ENCODE measurements at places on chromosomes 13 and 19.
A peak's percentile ranks its signal among the peaks of the same experiment; 100 is the strongest.

GRCh38 chr19:8499048-8499833 lies 3.2 kb downstream of the PRAM1 start:
- DNase-seq: no peak

DNA sequence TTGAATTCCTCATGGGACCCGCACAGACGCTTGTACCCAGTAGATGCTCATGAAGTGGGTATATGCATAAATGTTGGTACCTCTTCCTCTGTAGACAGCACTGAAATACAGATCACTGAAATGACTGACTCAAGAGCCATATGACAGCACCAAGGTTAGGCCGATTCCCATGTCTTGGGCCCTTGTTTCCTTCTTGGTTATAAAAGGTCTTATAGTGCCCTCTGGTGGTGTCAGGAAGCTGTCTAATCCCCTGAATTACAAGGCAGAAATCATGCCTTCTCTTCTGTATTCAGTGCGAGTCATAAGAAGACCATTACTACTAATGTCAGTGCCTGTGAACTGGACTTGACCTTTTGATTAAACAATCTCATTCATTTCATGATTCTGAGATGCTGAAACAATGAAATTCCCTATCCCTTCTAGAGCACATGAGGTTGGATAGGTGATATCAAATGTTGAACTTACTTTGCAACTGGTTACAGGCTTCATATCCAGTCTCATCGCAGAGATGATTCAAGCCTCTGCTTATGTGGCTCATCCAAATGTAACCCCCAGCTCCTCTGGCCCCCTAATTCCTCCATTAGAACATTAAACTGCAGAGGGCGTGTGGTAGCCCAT lies 59.7 kb downstream of the SPATA13 start:
- peak; percentile 90 for DNase-seq

GRCh38 chr19:56136362-56136761 lies 4.7 kb upstream of the ZNF444 start:
- no peak for DNase-seq

DNA sequence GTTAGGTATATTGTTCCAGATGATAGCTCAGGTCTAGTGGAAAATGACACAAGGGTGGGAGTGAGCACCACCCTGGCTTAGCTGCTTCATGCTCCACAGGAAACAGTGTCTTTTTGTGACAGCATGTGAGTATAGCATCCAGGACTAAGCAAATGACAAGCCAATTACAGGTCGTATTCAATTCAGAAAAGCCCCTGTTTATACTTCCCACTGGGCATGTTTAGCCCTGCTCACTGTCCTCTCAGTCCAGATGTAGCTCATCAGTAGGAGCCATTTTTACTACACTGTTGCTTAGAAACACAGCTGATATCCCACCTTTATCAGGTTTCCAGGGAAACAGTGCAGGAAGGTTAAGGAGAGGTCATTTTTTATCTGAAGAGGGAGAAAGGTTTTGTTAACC lies 8.0 kb downstream of the ABHD13 start:
- DNase-seq: no peak

DNA sequence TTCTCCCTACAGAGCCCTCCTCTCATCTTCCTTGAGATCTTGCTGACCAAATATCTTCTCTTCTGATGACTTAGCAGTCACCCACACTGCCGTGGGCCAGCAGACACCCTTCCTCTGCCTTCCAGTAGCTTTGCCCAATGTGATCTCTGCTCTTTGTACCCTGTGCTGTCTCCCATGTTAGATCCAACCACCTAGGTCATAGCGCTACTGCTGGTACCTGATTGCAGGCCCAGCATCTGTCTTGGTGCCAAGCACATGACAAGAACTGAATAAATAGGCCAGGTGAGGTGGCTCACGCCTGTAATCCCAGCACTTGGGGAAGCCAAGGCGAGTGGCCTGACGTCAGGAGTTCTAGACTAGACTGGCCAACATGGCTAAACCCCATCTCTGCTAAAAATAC lies 149.7 kb downstream of the TM9SF2 start:
- no peak for DNase-seq

GRCh38 chr13:107379407-107380155 lies 811.6 kb upstream of the ARGLU1 start:
- DNase-seq: no peak

DNA sequence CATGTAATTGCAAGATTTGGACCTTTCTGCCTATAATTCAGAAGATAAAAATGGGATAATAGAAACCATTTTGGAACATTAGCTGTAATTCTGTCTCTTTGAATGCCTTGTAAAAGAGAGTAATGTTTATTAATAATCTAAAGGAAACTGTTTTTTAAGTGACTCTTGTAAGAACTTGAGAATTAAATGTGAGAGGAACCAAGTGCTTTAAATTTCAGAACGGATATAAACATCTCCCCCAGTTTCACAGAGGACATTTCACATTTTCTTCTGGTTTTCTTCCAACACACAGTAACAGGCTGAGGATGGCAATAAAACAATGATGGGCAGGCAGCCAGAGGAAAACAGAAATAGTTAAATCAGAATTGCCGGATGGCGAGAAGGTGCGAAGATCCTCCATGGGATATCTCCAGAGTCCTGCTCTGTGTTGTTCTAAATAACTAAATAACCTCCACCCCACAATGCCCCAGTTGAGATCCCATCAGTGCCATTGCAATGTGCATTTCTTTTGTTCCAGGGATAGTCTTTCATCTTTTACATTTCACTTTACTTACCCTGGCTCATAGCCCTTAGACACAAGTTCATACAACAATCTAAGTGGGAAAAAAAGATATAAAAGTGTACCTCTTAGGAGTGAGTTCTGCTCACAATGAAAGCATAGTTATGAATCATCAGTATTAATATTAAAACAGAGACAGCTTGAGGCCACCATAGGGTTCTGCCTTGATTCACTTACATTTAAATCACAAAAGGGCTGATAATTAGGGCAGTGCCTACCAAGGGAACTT lies 73.3 kb downstream of the TNFRSF19 start:
- no peak for DNase-seq

DNA sequence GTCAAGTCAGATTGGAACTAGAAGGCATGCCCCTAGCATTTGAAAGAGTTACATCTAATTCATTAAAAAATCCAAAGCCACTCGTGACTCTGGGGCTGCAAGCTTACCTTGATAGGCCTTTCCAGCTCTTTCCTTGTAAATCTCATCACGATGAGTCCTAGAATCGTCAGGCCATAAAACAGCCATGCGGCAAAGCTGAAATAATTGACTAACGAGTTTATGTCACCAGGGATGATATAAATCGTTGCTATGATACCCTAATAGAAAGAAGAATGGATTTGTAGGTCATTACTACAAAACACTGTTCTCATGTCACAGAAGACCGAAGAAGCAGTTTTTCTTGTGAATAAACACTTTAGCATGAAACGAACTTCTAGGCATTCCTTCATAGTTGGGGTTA lies 27.5 kb downstream of the SLC7A9 start:
- DNase-seq: no peak

- peak; percentile 63 for DNase-seq
Observed at GRCh38 chr13:31765138-31765785, 25.9 kb downstream of the RXFP2 start.

- no peak for DNase-seq
Observed at GRCh38 chr13:58081301-58081820, 449.8 kb downstream of the PCDH17 start.

GRCh38 chr13:26971990-26972887 lies 199.4 kb downstream of the USP12 start:
- no peak for DNase-seq

GRCh38 chr13:84466461-84466860 lies 584.2 kb upstream of the SLITRK1 start:
- no peak for DNase-seq

DNA sequence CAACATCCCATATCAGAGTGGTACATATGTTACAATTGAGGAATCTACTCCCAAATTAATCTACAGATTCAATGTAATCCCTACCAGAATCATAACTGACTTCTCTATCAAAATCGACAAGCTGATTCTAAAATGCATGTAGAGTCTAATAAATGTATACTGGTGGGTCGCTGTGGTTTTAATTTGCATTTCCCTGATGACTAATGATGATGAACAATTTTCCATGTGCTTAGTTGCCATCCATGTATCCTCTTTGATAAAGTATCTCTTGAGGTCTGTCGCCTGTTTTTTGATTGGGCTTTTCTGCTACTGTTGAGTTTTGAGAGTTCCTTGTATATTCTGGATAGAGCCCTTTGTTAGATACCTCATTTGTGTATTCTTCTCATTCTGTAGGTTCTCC lies 43.8 kb downstream of the KLF12 start:
- no peak for DNase-seq

- DNase-seq: no peak
Observed at GRCh38 chr13:66359910-66360552, 870.1 kb downstream of the PCDH9 start.

GRCh38 chr19:15843203-15843893 lies 27.9 kb upstream of the OR10H1 start:
- DNase-seq: no peak

GRCh38 chr13:109787135-109787954 lies 962 bp upstream of the IRS2 start:
- DNase-seq: peak; percentile 63

- DNase-seq: no peak
Observed at GRCh38 chr13:27437126-27437525, 12.7 kb downstream of the GTF3A start.

DNA sequence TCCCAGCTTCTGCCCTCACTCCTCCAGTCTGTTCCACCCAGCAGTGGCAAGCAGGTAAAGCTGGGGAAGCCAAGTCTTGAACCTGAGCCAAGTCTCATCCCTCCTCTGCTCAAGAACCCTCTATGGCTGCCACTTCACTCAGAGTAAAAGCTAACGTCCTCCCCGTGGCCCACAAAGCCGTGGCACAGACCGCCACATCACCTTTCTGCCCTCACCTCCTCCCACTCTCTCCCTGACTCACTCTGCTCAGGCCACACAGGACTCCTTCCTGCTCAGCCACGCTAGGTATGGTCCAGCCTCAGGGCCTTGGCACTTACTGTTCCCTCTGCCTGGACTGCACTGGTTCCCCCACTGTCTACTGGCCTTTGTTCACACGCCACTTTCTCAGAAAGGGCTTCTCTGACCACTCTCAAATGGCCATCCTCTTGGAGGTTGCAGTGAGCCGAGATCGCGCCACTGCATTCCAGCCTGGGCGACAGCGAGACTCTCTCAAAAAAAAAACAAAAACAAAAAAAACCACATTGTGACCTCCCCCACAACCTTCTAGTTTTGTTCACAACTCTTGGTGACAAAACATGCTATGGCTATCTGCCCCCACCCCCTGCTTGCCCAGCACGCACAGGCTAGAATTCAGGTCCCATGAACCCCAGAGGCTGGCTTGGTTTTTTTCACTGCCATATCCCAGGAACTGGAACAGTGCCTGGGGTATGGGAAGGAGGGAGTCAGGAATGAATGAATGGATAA lies 15.8 kb downstream of the NDUFB7 start:
- no peak for DNase-seq

- DNase-seq: peak; percentile 84
Observed at GRCh38 chr13:110017379-110017778, 231.0 kb upstream of the IRS2 start.

- no peak for DNase-seq
Observed at GRCh38 chr13:22871231-22871630, 309.5 kb upstream of the SGCG start.

- no peak for DNase-seq
Observed at GRCh38 chr13:51167393-51168191, 54.6 kb upstream of the FAM124A start.

GRCh38 chr19:19214159-19214490 lies 2.4 kb downstream of the NCAN start:
- no peak for DNase-seq

DNA sequence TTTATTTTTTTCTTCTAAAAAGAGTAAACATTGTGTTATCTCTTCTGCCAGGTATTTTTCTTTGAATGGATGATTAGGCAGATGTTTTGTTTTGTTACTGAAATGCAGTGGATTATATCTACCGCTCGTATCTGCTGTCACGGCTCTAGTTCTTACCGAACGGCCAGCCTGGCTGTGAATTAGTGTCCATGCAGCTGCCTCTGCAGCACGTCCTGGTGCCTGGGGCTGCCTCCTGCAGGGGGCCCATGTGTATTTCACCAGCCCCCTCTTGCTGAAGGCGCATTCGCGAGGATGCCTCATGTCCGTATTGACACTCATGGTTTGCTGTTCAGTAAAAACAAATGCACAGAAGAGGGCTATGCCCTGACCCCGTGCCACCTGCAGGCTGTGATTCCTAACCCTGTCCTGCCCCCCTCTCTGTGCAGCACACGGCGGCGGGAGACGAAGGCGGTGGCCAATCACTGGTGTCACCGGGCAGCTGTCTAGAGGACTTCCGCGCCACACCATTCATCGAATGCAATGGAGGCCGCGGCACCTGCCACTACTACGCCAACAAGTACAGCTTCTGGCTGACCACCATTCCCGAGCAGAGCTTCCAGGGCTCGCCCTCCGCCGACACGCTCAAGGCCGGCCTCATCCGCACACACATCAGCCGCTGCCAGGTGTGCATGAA lies 49.9 kb downstream of the RAB20 start:
- DNase-seq: no peak

DNA sequence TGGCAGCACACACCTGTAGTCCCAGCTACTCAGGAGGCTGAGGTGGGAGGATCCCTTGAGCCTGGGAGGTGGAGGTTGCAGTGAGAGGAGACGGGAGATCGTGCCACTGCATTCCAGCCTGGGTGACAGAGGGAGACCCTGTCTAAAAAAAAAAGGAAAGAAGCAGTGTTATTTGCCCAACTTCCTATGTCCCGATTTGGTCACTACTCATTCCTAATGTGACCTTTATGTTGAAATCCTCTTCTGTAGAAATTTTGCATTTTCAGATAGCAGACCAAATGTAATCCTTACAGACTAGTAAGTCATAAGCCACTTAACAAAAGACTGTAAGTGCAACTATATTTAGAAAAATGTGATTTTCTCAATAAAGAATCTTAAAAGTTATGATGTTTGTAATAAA lies 18.2 kb upstream of the STK24 start:
- DNase-seq: no peak

GRCh38 chr13:114077099-114077932 lies 55.1 kb downstream of the RASA3 start:
- no peak for DNase-seq

GRCh38 chr19:16807549-16808284 lies 21.5 kb upstream of the SIN3B start:
- no peak for DNase-seq

DNA sequence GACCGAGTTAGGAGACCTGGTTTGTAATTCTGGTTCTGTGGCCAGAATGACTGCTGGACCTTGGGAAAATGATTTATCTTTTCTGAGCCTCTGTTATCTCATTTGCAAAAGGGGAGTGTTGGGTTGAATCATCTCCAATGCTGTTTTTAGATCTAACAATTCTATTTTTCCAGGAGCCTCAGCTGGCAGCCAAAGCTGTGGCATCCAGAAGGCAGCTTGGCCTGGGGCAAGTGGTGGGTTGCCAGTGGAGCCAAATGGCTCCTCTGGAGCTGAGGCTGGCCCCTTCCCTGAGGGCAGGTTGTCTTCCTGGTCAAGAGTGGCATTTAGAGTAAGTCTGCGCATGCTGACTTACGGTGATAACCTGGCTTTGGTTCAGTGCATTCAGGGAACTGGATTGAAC lies 21.3 kb downstream of the B3GLCT start:
- DNase-seq: peak; percentile 37
